ENCODE measurements at places on chromosomes 3 and 15.

- no peak for DNase-seq
These were observed 887.5 kb downstream of the DIPK2A start for GRCh38 chr3:144859161-144859560.

- no peak for DNase-seq
These were observed 59.2 kb downstream of the PIAS1 start for GRCh38 chr15:68113273-68113672.

DNA sequence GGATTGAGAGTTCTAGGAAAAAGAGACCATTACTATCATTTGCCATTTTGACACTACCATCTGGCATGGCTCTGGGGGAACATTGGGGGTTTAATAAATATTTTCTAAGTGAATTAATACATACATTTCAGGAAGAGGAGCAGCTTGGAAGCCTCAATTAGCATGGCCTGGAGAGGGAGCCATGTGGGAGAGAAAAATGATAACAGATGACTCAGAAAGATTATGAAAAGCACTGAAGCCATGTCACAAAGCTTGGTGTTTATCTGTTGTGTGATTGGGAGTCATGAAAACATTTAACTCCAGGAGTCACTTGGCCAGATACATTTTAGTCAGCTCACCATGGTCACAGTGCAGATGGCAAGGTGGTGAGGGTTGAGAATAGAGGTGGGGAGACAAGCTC lies 121.0 kb downstream of the SSR3 start:
- DNase-seq, result no peak

GRCh38 chr3:100105501-100105900 lies 8.8 kb downstream of the FILIP1L start:
- DNase-seq, result no peak

- DNase-seq, result peak; percentile 66
These were observed 56.1 kb downstream of the CRTC3 start for GRCh38 chr15:90585863-90586262.

DNA sequence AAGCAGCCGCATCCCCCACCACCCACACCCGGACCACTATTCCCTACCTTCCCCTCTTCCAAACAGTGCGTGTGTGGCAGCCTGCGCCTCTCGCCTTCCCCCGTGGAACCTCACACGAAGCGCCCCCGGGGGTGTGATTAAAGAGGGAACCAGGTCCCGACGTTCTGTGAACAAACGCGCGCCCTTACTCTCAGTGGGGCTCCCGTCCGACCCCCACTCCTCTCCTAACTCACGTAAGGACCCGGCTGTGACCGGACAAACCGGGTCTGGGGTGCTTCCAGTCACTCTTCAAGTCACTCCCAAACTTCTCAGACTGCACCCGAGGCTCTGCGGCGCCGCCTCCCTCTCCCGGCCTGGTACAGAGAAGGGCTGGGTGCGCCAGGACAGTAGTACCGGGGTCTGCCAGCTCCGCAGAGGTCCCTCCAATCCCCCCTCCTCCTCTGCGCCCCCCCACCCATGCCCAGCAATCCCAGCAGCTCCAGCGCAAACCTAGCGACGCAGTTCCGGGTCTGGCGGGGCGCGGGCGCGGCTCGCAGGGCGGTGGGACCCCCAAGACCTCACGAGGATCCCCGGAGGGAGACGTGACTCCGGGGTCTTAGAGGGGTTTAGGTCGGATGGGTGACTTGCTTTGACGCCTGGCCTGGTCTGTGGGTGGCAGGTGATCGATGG lies 574 bp downstream of the DUOXA1 start:
- DNase-seq, result no peak

- no peak for DNase-seq
These were observed 49.4 kb upstream of the SPTSSB start for GRCh38 chr3:161420746-161421145.

DNA sequence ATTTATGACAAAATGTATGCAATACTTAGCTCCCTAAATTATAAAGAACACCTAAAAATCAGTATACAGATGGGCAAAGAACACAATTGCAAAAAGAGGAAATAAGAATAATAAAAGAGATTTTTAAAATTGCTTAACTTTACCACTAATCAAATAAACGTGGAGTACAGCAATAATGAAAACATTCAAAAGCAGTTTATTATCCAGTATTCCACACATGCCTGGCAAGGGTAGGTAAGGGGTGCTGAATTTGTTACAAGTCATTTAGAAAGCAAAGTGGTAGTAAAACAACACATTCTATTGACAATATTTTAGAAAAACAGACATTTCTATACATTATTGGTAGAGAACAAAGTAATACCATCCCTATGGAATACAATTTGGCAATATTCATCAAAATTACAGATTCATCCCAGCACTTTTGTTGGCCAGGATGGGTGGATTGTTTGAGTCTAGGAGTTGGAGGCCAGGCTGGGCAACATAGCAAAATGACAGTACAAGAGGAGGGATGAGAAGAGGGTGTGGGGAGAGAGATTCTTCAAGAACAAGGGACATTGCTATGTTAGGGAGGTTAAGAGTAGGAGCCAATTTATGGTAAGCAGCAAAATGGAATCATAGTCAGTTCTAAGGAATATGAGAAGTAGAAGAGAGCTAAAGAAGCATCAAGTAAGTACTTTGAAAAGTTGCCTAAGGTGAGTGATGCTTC lies 3.7 kb upstream of the ACKR4 start:
- no peak for DNase-seq

GRCh38 chr15:47743886-47744285 lies 26.6 kb downstream of the SEMA6D start:
- DNase-seq, result no peak

- DNase-seq, result no peak
These were observed 45.0 kb upstream of the FOXP1 start for GRCh38 chr3:71628522-71628921.

DNA sequence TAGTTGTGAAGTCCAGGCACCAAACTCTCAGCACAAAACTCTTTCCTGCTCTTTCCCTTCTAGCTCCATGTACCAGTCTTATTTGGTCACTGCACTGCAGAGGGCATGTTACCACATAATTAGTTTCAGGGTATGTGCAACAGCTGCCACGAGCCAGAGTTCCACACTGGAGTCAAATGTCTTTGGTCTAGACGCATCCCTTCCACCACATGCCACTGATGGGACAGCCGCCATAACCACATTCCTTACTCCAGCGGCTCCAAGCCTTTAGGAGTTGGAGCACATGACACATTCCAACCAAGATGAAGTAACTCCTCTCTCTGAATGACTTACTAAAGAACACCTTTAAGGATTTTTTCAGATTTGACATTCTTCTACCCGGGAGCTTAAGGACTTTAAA lies 153.4 kb downstream of the ERC2 start:
- DNase-seq, result peak; percentile 21

GRCh38 chr3:100081986-100082692 lies 32.2 kb downstream of the FILIP1L start:
- DNase-seq, result no peak

GRCh38 chr15:101016581-101016980 lies 97.4 kb downstream of the LRRK1 start:
- no peak for DNase-seq

DNA sequence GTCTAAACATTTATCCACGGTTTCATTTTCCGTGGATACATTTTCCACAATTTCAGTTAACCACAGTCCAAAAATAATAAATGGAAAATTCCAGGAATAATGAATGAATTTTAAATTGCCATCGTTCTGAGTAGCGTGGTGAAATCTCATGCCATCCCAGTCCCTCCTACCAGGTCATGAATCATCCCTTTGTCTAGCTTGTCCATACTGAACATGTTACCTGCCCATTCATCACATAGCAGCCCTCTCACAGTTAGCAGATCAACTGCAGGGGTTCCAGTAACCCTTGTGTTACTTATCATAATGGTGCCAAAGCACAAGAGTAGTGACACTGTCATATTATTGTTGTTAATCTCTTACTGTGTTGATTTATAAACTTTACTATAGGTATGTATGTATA lies 124.5 kb downstream of the GSK3B start:
- no peak for DNase-seq

DNA sequence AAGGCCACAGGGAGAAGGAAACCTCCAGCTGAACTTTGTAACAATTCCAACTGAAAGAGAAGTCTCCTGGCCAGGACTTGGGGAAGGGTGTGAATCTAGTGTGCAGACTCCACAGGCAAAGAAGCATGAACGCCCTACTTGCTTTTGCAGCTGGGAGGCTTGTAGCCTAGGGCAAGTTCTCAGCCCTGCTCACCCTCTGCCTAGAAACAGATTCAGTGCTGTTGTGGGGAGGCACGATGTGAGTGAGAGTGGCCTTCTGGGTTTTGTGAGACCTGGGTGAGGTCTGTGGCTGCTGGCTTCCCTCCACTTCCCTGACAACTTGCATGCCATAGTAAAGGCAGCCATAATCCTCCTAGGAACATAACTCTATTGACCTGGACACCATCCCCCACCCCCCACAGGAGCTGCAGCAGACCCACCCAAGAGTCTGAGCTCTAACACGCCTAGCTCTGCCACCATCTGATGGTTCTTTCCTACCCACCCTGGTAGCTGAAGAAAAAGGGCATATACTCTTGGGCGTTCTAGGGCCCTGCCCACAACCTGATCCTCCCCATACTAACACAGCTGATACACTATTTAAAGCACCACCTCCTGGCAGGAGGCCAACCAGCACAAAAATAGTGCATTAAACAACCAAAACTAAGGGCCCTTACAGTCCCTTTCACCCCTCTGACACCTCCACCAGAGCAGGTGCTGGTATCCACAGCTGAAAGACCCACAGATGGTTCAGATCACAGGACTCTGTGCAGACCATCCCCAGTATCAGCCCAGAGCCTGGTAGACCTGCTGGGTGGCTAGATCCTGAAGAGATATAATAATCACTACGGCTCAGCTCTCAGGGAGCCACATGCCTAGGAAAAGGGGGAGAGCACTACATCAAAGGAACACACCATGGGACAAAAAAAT lies 426.5 kb downstream of the IGSF11 start:
- DNase-seq, result no peak

GRCh38 chr3:110736332-110736731 lies 335.3 kb upstream of the NECTIN3 start:
- no peak for DNase-seq

GRCh38 chr3:157436583-157437291 lies at the start of gene PTX3:
PTX3 (plus strand) TSS chr3:157436850; CDS start chr3:157436934, 84 bp downstream.
- DNase-seq, result no peak

DNA sequence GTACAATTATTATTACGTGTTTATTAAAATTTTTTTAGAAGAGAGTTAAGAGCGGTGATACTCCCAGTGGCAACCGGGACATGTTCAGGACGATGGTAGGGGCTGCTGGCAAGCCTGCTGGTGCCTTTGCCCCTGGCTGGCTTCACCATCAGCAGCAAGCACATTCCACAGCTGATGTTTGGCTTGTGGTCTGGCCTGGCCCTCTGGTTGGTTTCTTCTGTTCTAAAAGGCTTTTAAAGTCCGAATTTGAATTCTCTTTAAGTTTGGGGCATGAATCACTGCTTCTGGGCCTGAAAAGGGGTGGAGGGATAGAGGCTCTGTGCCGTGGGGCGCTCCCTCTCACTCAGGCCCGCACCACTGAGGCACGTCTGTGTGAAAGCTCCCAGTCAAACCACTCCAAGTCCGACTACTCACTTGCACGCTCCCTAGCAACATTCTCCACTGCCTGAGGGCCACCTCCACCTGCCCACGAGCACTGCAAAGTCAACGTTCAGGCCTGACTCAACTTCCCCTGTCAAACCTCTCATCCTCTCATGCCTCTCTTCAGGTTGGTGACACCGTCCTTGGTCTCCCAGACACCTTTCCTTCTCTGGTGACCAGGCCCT lies 10.1 kb downstream of the ITGA11 start:
- DNase-seq, result no peak

- DNase-seq, result no peak
These were observed 14.0 kb downstream of the TIGIT start for GRCh38 chr3:114307832-114308231.

GRCh38 chr3:187719628-187720336 lies 17.4 kb upstream of the RTP2 start:
- no peak for DNase-seq

DNA sequence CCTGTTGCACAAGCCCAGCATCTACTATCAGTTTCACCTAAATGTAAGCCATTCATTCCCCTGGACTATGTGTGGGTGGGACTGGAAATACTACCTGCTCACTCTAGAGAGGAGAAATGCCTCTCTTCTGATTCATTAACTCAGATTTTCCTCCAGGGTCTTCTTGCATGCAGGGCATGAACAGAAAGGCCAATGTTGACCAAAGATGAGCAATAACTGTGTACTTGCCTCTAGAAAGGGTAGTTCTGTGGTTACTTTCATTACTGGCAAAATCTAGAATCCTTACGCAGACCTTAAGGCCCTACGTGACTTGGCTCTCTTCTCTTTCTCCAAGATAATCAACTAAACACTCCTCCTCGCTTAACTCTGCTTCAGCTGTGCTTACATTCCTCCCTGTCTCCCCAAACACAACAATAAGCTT lies 81.4 kb upstream of the PSMD6 start:
- DNase-seq, result no peak

DNA sequence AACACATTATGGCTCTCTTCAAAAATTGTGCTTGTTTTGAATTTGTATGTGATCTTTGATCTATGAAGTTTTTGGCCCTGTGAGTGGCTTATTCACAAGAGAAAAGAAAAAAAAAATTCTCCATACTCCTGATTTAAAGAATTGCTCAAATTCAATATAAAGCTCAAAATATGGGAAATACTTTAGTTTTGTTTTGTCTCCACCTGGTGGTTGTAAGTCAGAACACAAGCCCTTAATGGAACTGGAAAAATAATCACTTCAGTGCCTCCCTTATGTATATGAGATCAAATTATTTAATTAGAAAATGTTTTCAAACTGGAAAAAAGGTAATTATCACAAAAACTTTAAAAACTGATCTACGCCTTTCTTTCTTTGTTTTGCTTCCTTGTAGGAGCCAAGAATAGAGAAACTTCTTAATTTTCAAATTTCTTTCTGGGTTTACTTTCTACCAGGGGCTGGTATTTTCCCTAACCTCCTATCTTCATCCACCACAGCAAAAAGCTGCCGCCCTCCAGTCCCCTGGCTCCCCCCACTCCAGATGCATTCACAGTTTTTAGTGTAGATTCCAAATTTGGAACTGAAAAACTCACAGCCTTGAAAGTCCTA lies 50.6 kb downstream of the SERP1 start:
- DNase-seq, result peak; percentile 5

- DNase-seq, result no peak
These were observed at the start of gene MYZAP for GRCh38 chr15:57591822-57592367. MYZAP (plus strand) TSS chr15:57591904; CDS start chr15:57592035, 131 bp downstream.

- DNase-seq, result peak; percentile 17
These were observed 32.8 kb upstream of the MRPL3 start for GRCh38 chr3:131535596-131535995.

DNA sequence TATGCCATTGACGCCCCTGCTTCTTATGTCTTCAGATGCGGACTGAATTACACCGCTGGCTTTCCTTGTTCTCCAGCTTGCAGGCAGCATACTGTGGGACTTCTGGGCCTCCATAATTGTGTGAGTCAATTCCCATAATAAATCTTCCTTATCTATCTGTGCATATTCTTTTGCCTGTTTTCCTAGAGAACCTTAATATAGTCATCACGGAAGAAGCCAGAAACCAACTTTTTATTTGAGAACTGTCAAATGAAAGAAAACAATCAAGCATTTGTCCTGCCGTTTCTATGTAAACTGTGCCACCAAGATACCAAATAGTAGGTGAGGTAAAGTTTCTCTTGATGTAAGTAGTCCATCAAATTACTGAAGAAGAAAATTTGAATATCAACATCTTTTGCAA lies 51.8 kb upstream of the B3GALNT1 start:
- DNase-seq, result no peak

Data from AG04449 (cell line).